ENCODE measurements at places on chromosomes 2 and 18.

DNA sequence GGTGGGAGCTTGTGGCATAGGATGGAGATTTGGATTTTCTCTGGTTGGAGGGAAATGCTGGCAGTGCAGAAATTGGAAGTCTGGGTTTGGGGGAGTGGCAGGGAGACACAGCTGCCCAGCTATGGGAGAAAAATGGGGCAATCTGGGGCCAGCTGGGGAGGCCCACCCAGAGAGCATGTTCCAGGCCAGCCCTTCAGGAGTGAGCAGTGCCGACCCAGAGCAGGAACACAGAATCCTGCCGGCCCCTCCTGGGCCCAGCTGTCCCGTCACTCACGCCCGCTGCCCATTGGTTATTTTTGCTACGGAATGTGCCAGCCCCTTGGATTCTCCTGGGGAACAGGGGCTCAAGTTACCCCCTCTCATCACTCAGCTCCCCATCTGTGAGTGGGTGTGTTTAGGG lies 4.9 kb downstream of the SPEG start:
- DNase-seq: no peak

DNA sequence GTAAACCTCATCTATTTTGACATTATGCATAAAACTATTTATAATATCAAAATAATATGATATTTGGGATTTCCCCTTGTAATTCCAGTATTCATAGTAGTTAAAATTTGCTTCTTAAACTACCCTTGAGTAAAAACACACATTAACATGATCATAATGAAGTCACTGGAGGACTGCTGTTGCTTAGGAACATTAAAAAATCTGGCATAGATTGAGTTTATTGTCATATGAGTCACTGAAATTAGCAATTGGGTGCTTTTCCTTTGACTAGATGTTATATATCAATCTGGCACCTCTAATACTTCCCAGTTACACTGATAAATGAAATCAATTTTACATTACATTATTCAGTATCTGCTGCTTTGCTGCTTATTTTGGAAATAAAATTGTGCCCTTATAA lies 57.0 kb upstream of the ZC3H15 start:
- DNase-seq: no peak

DNA sequence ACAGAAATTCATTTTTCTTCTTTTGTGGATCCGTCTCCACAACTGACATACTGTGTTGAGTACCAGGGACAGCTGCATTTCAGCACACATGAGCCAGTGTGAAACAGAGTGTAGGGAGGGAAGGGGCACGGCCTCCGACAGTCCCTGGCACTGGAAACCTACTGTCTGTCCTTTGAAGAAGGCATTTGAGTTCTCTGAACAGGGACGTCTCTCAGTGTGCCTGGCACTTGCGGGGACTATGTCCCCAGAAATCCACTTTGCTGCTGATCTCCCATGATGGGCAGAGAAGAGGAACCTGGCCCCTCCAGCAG lies 48.1 kb downstream of the PLB1 start:
- no peak for DNase-seq

DNA sequence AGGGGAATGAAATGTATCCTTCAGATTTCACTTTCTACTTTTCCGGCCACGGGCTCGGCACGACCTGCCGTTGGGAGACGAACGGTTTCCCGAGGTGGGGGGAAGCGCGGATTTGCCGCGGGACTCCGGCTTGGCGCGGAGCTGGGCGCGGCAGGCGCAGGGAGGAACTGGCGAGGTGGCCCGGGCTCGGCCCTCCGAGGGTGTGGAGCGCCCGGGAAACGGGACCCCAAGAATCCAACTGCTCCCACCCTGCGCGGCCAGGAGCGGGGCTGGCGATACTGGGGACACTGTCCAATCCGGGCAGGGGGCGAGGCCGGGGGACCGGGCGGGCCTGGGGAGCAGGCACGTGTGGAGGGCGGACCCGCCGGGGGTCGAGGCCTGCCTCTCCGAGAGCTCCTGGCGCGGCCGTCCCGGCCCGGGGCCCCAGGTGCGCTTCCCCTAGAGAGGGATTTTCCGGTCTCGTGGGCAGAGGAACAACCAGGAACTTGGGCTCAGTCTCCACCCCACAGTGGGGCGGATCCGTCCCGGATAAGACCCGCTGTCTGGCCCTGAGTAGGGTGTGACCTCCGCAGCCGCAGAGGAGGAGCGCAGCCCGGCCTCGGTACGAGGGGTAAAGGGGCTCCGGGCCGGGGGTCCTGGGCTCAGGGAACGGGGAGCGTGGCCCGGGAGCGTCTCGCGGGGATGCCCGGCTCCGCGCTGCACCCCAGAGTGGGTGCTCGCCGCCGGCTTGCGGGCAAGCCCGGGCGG lies at the start of gene ANXA4:
Gene ANXA4 (plus strand): TSS at position 560 of the 747 bp plus-strand sequence. CDS start 39,432 bp downstream, outside the sequence.
- DNase-seq: no peak

DNA sequence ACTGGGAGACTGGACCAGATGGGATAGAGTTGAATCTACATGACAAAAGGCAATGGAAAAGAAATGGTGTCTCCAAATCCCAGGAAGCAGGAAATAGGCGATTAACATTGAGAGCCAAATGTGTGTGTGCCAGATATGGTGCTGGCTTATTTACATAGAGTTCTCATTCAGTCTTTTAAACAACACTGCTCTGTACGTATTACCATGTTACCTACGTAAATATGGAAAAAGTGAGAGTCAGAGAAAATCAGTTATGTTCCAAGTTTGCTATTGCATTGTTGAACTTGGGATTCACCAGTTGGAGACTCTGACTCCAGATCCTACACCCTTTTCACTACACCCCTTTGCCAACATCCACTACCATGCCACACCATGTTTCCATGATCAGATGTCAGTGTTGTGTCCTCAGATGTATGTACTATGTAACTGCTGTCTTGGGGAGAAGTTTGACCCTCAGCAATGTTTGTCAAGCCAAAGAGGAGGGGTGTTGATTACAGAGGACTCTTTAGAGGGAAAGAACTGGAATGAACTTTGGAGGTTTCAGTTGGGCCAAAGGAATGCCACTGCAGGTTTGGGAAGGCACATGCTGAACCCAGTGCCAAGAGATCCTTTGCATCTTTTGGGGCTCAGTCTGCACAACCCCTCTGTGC lies 19.6 kb upstream of the GREB1 start:
- DNase-seq: no peak

DNA sequence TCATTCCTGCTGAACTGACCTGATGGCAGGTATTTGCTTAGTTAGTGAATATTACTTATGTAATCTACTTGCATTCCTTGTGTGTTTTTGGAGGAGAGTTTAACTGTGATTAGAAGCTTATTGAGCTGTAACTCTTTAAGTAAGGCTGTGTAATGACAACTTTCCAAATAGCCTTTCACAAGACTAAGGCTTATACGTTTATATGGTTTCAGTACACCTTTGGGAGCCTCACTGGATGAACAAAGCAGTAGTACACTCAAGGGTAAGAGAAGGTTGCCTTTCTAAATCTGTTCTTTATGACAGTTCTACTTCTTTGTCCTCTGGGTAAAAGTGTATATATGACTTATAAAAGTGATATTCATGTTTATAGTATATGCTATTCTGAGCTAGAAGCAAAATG lies 4.3 kb downstream of the ITPRID2 start:
- no peak for DNase-seq

- no peak for DNase-seq
Measured at GRCh38 chr2:235325151-235325550, 168.7 kb upstream of the AGAP1 start.

GRCh38 chr2:122639711-122640110 lies 884.3 kb downstream of the TSN start:
- no peak for DNase-seq

GRCh38 chr2:19914266-19914975 lies 12.6 kb upstream of the TTC32 start:
- DNase-seq: no peak

- DNase-seq: no peak
Measured at GRCh38 chr2:132776287-132776686, 106.3 kb upstream of the LYPD1 start.

GRCh38 chr2:241959751-241960269 lies 90.3 kb downstream of the RTP5 start:
- no peak for DNase-seq

DNA sequence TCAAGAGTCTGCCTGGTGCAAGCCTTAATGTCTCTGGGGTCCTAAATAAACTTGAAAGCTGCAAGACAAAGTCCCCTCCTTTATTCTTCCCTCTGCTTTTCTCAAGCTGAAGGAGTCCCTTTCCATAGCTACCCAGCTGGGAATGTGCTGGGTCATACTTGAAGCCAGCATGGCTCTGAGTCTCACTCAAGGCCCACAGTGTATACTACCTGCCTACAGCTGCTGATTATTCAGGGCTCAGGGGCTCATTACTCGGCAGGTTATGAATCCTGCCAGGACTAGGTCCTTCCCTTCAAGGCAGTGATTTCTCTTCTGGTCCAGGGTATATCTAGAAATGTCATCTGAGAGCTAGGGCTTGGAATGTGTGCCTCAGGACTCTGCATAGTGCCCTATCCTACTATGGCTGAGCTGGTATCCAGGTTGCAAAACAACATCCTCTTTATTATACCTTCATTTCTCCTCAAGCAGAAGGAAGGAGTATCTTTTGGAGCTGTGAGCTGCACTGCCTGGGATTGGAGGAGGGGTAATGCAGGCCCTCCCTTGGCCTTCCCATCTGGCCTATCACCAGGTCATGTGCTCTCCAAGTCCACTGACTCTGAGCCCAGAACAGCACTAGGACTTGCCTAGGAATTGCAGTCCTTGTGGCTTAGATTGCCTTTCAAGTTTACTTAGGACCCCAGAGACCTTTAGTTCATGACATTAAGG lies 22.3 kb downstream of the IL1RN start:
- no peak for DNase-seq
